Stimulated activated CD8-positive, alpha-beta memory T cell treated with anti-CD3 and anti-CD28 coated beads, Interleukin-7, amount 100 ng/mL, for 48 hours (primary cell): ENCODE measurements at places on chromosomes 7 and 10.

DNA sequence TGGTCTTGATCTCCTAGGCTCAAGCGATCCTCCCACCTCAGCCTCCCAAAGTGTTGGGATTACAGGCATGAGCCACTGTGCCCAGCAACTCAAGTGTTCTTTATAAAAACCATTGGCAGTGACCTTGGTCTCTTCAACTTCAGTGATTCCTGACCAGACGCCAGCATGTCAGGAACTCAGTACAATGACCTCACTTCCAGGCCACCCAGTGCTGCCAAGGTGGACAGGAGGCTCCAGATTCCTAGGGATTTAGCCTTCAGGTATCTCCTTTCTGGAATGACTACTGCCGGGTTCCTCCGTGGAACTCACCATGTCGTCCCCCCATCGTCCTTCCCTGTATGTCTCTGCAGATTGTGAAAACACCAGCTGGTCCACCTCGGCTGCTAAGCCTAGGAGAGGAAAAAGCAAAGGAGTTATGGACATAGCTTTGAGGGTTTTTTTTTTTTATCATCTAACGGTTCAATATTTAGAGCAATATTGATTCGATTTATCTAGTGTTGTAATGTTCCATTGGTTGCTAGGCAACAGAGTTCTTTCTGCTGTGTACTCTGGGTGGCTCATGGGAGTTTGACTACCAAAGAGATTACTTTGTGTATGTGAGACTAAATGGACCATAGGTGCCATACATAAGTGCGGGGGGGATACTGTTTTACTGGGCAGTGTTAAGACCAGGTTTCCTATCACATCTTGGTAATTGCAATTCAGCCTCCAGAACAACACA, 425.8 kb upstream of the AUTS2 start:
- no peak for DNase-seq

DNA sequence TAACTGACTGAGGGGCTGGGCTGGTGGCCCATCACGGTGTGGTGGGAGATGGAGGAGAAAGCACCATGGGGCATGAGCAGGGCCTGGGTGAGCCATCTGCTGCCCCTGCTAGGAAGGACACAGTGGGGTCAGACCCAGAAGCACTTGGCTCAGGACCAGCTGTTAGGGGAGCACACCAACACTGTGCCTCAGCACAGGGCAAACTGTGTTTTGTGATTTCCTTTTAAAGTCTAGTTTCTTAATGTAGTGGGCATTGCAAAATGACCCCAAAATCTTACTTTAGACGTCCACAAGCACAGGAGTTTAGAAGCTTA, 41.2 kb downstream of the NCAPG2 start:
- DNase-seq: no peak

- no peak for DNase-seq
These were observed 72.8 kb upstream of the PPIF start for GRCh38 chr10:79274279-79275104.

DNA sequence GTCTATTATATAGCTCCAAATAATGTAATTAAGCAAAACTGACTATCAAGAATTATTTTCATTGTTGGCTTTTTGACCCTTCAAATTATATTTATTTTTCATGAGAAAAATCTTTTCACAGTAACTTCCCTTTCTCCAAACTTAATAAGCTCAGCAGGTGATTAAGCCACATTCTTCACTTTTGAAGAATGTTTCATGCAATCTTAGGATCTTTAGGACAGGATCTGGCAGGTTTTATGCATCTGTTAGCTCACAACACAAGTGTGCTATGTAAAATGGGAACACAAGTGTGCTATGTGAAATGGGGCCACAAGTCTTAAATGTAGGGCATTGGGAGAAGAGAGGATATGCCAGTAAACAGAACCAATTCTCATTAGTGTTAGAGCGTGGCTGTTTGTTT, 26.3 kb downstream of the BCAP29 start:
- no peak for DNase-seq

DNA sequence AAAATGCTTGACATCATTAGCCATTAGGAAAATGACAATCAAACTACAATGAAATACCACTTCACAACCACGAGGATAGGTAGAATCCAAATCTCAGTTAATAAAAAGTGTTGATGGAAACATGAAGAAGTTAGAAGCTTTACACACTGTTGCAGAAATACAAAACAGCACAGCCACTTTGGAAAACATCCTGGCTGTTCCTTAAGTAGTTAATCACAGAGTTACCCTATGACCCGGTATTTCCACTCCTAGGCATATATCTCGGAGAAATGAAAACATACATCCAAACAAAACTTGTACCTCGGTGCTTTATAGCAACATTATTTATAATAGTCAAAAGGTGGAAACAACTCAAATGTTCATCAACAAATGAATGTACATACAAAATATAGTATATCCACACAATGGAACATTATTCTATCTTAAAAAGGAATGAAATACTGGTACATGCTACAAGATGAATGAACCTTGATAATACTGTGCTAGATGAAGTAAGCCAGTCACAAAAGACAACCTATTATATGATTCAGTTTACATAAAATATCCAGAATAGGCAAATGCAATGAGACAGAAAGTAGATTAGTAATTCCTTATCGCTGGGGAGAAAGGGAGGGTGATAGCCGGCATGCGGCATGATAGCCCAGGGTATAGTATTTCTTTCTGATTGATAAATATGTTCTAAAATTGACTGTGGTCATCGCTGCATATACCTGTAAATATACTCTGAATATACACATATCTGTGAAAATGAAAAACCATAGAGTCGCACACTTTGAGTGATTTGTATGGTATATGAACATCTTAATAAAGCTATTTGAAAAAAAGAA, 1.9 kb downstream of the VWDE start:
- DNase-seq: no peak

GRCh38 chr10:25547382-25547781, 372.6 kb downstream of the GPR158 start:
- no peak for DNase-seq

GRCh38 chr7:123552641-123553040, 5.0 kb downstream of the NDUFA5 start:
- no peak for DNase-seq

DNA sequence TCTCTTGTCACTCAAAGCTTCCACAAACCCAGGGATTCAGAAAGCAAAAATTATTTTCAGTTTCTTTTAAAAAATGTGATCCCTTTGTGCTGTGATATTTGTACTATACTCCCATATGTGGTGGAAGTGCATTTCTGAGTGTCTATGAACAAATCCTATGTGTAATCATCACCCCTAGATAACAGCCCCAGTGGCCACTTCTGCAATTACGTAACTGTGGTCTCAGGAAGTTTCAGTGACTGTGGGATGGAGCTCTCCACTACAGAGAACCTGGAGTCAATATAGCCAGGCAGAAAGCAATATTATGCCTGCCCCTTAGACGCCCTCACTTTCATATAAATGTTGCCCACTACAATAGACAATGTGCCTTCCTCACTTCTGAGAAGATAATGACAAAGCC, 1101.7 kb upstream of the GHITM start:
- DNase-seq: no peak

DNA sequence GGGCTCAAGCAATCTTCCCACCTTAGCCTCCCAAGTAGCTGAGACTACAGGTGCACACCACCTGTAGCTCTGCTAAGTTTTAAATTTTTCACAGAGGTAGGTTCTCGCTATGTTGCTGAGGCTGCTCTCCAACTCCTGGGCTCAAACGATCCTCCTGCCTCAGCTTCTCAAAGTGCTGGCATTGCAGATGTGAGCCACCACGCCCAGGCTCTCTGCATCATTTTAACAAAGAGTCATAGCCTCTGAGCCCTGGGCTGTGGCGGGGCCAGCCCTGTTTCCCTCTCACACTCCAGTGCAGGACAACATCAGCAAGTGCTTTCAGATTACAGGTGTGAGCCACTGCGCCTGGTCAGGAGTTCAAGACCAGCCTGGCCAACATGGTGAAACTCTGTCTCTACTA, 102.5 kb downstream of the COL26A1 start:
- no peak for DNase-seq
